ENCODE measurements at places on chromosomes 2 and 18.

DNA sequence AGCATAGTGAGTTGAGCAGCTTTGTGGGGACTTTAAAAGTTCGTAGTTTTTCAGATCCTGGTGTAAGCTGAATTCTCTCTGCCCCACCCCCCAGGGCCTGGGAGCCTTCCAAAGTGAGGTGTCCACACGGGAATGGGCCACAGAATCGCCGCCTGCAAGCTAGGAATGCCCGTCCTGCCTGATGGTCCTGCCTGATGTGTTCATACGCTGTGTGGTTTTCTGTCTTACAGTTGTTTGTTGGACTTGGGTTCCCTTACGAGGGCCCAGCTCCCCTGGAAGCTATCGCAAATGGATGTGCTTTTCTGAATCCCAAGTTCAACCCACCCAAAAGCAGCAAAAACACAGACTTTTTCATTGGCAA lies 158.7 kb downstream of the MGAT5 start:
- DNase-seq: no peak

DNA sequence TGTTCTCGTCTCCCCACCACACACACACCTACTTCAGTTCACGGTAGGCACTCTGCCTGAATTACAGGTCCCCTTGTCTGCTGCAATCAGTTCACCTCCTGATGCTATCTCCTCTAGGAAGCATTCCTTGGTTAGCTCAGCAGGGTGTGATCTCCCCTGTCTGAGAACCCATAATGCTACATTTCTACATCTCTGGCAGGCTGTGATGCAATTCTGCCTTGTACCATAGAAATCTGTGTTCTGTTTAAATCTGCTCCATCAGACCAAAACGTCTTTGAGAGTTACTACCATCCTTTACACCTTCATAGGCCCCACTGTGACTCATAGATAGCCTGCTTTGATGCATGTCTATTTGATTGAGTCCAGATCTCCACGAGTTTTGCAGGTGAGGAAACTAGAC lies 103.9 kb downstream of the TTC32 start:
- DNase-seq: no peak

- DNase-seq: no peak
These were observed 200.0 kb downstream of the DNER start for GRCh38 chr2:229514273-229514895.

DNA sequence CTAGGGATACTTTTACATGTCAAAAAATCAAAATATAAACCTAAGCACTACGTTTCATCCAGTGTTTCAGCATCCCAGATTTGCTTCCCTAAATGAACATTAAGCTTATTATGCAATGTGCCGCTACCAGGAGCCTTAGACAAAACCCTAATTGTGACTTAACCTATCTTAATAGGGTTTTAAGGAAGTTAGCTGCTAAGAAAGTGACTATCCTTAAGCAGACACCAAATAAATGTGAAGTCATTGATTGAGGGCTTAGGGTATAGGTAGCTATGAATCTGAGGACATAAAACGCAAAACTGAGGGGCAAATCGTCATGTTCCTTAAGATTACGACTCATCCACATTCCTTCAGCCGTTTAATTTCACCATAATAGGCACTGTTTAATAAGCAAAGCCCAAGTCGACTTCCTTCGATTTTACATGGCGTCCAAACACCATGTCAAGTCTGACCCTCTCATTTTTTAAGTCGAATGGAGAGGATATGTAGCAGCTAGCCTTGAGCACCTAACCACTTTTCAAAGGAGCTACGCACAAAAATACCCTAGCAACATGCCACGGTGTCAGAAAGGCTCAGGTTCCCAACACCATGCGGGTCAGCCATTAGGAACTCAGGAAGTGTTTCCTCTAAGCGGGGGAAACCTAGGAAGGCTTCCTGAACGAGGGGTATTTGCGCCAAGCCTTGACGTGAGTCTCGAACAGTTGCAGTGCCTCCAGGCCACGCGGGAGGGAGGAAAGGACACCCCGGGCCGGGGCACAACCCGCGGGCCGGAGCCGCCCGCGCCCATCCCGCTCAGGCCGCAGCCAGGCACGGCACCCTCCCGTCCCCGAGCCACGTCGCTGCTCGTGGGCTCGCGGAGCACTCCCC lies 1.0 kb downstream of the HDLBP start:
- DNase-seq: peak; percentile 64

GRCh38 chr2:124018890-124019289 lies 6.2 kb upstream of the CNTNAP5 start:
- DNase-seq: no peak

DNA sequence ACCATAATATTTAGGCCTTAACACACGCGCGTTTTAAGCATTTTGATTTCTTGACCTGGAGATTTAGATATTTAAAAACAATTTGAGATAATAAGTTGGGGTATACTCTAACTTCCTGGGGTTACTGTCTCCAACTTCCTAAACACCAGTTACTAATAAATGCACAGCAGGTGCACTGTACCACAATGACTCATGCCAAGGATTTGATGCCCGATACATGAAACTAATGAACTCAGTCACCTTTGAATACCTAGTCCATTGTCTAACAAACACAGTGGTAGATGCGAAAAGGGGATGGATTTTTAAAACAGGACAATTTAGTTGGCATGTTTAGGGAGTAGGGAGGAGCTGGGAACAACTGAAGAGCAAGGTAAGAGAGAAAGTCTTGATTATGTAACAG lies 21.2 kb downstream of the CABYR start:
- DNase-seq: peak; percentile 16

GRCh38 chr2:234991290-234991689 lies 39.5 kb downstream of the SH3BP4 start:
- DNase-seq: no peak

DNA sequence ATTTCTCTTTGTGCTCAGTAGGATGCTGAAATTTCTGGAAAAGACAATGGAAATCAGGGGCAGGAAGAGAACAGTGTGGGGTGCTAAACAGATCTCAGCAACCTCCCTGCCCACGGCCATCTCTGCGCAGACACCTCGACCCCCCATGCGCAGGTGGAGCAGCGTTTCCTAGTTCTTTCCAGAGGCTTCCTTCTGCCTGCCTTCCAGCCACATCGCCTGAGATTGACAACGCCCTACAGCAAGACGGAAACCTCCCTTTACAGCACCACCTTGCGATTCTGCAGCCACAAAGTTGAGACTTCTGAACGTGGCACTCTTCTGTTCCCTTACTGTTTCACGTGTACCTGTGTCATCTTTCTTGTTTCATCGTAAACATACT lies 31.4 kb upstream of the CASP8 start:
- no peak for DNase-seq

GRCh38 chr2:114222344-114222743 lies 220.1 kb upstream of the DPP10 start:
- DNase-seq: no peak

DNA sequence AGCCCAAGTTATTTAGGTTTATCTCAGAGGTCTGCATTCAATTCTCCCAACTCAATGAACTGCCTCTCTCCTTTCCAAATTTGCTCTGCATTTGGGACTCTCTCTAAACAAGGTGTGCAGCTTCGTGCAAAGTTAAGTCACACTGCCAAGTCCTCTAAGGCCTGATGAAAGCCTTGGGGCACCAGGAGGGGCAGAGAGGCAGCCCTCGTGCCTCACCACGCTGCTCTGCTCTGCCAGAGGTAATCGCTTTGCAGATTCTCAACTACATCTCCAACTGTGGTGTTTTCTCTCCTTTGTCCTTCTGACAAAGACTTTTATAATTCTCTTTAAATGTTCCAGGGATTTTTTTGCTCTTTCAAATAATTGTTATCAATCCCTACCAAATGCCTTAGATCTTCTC lies 283.0 kb downstream of the MEIS1 start:
- DNase-seq: no peak

DNA sequence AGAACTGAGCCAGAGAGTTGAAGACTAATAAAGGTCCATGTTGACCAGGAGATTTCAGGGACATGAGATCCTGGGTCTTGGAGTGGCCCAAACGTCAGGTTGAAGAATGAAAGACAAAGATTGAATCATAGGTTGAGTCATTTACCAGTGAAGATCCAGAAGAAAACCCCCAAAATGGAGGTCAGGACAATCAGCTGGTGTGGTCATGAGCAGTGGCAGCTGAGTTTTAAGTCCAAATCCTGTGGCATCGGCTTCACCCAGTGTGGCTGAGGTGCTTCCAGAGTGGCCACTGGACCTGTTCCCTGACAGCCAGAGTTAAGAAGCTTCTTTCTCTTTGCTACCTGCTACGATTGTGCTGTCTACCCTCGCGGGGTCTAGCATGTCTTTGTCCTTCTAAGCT lies 234.0 kb downstream of the BCL2 start:
- DNase-seq: no peak

GRCh38 chr2:99279969-99280695 lies 20.9 kb downstream of the LYG1 start:
- no peak for DNase-seq

Data from astrocyte of the spinal cord (primary cell).